Retina (tissue), 1 donor: ENCODE measurements at places on chromosomes 6 and 20.

DNA sequence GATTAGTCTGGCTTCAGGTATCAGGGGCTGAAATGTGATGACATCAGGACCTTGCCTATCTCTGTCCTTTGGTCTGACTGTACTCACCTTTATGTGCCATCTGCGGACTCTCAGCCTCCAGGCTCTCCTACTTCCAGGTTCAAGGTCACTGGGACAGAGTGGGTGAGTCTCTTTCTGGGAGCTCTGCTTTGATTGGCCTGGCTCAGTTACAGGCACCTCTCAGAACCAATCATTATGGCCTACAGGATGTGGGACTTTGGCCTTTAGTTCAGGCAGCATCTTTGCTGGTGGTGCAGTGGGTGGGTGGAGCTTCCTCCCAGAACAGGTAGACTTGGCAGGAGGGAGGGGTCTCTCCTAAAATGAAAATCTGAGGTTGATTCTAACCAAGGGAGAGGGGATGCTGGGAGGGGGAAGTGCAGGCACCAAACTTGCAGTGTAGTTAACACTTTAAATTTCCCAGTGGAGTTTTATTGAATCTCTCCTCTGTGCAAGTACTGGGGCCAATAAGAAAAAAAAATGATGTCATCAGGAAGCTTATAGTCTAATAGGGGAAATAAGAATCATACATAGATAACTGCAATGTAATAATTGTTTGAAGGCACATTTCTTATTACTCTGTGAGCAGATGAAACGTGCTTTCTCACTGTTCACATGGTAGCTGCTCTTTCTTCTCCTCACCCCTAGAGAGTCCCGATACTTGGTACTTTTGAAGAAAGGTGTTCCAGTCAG, 53.4 kb downstream of the SLC24A3 start:
- DNase-seq = no peak

DNA sequence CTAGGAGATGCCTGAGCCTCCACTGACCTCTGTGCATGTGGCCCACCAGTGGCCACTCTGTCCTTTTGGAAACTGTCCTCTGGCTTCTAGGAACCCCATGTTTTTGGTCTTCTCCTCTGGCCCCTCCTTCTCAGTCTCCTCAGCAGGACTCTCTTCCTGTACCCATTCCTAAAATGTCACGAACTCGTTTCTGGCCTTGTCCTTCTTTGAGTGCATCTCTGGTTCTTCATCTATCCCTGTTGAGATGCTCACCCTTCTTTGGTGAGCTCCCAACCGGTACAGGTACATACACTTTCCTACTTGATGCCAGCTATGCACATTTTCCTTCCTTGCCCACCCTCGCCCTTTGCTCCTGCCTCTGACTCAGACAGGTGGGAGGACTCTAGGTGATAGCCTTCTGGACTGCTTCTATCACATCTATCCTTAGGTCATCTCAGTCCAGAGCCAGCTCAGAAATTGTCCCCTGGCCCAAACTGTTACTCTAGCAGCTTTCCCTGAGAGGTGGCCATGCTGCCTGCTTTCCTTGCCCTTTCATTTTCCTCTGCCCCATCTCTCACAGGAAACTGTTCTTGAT, 14.8 kb upstream of the NNAT start:
- no peak for DNase-seq

- peak; percentile 44 for DNase-seq
Observed at GRCh38 chr20:47317127-47317895, 39.2 kb downstream of the ZMYND8 start.

DNA sequence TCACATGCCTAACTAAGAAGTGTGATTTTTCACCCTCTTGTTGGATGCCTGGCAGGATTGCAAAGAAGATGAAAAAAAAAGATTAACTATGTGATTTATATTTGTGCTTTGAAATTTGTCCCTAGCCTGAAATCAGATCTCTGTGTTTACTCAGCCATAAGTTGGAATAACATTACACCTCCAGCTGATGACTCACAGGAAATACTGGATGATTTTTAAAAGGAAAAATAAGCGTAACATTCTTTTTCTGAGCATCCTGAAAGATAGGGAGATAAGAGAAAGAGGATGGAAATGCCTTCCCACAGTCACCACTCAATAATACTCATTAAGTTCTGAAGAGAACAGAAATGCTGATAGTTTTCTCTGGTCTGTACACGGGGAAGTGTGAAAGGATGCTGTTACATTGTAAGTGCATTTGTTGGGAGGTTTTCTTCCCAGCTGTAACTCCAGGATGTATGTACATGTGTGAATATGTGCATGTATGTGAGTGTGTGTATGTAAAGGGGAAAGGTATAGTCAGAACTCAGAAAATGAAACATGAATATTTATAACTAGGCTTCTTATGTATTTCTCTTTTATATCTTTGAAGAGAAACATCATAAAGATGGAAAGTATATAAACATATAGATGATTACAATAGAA, 37.4 kb upstream of the RIPPLY2 start:
- DNase-seq = no peak

DNA sequence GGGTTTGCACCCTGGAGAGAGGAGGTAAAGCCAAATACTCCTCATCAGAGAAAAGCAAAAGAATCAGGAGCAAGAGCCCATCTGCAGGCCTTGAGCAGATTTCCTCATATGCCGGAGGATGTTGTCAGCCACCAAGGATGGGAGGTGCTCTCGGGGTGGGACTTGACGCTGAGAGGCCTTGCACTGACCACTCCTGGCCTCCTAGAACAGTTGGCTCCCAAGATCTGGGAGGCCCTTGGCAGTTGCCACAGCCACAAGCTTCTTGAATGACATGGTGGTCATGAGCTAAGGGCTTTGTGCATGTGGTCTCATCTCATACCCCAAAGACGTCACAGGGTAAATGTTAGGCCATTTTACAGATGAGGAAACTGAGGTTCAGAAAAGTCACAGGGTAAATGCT, 75.2 kb upstream of the PMEPA1 start:
- DNase-seq = no peak

- DNase-seq = peak; percentile 14
Observed at GRCh38 chr6:93721386-93722048, 302.2 kb upstream of the EPHA7 start.

DNA sequence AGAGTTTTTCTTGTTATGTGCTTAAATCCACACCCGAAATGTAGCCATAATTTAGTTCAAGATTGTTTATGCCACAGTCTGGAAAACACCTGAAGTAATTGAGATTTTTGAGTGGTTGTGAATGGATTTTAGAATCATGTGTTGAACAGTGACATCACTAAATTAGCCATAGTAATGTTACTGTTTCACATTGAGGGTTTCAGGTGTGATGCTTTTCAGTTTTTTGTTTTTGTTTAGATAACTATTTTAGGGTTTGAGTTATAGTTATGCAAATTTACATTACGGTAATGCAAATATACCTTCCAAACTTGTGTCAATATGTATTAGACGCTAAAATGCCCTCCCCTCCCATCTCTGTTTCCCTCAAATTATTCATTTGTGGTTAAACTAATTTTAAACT, 22.9 kb downstream of the QKI start:
- DNase-seq = no peak
